Upper lobe of right lung (tissue), 1 donor: ENCODE measurements at places on chromosomes 3 and 15. TPM values are rescaled to one million over a fixed set of nuclear protein-coding genes. Genes with fewer than 3 reads are reported as not detected.

DNA sequence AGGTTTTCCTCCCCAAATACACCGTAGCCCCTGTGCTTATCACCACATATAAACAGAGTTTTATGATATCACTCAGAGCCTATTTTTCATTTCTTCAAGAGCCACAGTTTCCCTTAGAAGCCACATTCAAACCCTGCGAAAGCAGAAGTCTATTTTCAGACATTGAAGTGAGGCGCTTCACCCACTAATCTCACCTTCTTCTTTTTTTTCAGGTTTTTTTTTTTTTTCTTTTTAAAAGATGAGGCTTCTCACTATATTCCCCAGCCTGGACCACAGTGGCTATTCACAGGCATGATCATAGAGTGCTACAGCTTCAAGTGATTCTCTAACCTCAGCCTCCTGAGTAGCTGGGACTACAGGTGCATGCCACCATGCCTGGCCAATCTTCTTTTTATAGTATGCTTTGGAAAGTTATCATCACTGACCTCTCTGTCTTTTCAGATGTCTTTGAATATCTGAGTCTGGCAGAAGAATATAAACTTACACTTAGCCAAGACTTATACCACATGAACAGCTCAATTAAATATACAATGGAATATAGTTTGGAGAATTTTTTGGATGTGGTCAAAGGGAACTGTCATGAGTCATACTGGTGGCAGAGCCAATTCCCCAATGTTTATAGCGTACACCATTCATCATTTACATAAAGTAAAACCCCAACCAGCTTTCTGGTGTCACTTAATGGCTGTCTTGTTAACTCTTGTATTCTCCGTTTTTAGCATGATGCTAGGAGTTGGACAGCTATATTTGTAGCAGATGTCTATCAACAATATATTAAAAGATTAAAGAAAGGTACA lies 59.7 kb upstream of the CCDC50 start:
- DNase-seq: no peak

- DNase-seq: no peak
These were observed 540.8 kb upstream of the SGO1 start for GRCh38 chr3:20726786-20727185.

DNA sequence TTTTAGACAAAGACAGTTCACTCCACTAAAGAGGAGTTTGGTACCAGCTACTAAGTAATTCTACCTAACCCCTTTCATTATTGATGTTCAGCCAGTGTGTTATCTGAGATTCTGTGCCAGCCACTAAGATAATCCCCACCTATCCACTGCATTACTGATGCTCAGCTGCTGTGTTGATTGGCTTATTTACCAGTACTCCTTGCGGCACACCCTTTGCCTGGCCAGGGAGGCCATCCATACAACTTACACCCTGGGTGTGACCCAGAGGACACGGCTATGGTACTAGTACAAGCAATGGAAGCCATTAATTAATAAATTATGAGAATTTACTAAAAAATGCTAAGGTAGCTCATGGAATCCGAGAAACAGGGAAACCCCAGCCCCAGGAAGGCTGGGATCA lies 290.7 kb upstream of the CTNNB1 start:
- DNase-seq: no peak

- DNase-seq: peak; percentile 74
These were observed 42.1 kb downstream of the CORO2B start for GRCh38 chr15:68620721-68621527.

DNA sequence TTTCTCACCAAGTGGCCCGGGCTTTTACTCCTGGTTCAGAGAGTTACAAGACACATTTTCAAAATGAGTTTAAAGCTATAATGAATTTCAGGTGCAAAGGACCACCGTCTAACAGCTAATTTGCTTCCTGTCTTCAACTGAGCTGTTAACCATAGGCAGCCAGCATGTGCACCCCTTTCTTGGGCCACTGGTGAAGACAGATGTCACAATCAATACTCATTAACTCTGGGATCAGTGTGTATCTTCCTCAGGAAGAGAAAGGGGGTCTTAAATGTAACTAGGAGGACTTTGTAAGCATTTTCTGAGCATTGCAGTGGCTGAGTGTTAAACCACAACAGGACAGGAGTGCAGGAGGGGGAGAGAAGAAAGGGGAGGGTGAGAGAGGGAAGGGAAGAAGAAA lies 750.7 kb upstream of the CFAP20DC start:
- no peak for DNase-seq

- DNase-seq: no peak
These were observed 61.5 kb downstream of the APBA2 start for GRCh38 chr15:28947221-28947674.

DNA sequence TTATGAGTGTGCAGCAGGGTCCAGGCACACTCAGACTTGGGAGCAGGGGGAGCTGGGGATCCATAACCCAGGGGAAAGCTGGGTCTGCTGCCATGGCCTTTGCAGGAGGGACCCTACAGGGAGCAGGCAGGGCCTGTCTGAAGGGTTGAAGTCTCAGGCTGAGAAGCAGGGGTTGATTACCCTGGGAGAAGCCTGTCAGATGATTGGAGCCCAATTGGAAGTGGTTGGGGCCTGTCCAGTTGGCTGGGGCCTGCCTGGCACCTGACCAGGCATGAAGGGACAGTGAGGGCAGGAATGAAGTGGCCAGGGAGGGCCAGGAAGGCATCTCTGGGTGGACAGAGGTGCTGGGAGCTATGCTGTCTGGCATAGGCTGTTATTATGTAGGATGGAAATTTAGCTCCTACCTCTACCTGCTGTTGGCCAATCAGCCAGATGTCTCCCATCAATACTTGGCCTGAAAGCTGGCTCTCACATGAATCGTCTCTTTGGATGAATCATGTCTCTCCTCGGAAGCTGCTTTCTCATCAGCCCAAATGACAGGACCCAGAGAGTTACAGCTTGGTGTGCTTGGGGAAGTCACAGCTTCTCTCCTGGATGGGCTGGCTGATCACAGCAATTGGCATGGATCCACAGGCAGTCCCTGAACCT lies 27.4 kb upstream of the SLCO2A1 start:
- DNase-seq: peak; percentile 29

DNA sequence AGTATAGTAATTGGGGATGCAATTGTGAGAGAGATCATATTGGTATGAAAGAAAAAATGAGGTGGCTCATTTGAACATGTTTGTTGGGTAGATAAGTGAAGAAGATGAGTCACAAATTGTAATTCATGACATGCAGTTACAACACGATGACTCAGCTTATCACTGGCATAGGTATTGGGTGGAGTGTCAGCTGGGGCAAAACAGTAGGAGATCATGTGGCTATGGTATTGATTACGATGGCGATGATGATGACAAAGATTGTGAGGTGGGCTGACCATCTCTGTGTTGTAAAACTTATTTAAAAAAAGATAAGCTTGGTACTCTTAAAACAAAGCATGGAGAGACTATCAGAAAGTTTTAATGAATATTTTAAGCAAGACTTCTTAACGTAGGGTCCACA lies 11.6 kb upstream of the DPH6 start:
- no peak for DNase-seq

DNA sequence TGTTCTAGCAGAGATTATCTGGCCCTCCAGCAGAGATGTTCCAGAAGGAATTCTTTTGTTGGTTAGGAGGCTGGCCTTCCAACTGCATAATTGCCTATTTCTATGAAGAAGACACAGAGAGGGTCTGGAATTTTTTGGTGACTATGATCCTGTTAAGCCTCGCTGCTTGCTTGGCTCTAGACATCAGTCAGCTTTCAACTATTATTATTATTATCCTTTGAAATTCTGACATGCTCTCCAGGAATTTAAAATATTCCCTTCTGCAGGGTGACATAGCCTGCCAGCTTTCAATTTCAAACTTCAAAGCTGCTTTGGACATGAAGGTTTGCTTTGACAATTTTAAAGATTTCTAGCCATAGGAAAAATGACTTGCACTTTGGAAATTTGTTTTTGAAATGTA lies 26.3 kb upstream of the ZNF148 start:
- no peak for DNase-seq

CGNL1 gene
- total RNA-seq: 54.9 TPM

SH2D7 gene
- total RNA-seq: not detected

FBXL2 gene
- total RNA-seq: 7.6 TPM
